Fibroblast of the aortic adventitia (primary cell): ENCODE measurements at places on chromosomes 2 and 18. TPM values are rescaled to one million over a fixed set of nuclear protein-coding genes. Genes with fewer than 3 reads are reported as not detected.

REG1B gene
- total RNA-seq = not detected in 2 replicates

TWIST2 gene
- total RNA-seq = 15.8 and 64.1 TPM in 2 replicates

ODC1 gene
- 41.4 and 129 TPM in 2 replicates for total RNA-seq

SCG2 gene
- 0.63 and 3.4 TPM in 2 replicates for total RNA-seq

EGR4 gene
- total RNA-seq = not detected in 2 replicates

SP140 gene
- total RNA-seq = 0.09 and 0.41 TPM in 2 replicates

IL18RAP gene
- 0.09 TPM in 1 of 2 replicates, not detected in the other for total RNA-seq

TDRD15 gene
- not detected in 2 replicates for total RNA-seq

CYP27A1 gene
- total RNA-seq = 10.5 and 42.8 TPM in 2 replicates

TUBB6 gene
- 75.6 and 358 TPM in 2 replicates for total RNA-seq
